Fibroblast of villous mesenchyme (primary cell): ENCODE measurements at places on chromosomes 2 and 18. TPM values are rescaled to one million over a fixed set of nuclear protein-coding genes. Genes with fewer than 3 reads are reported as not detected.

Gene GAD1
- total RNA-seq = 0.32 TPM in 1 of 2 replicates, not detected in the other

Gene C1GALT1C1L
- 0.86 and 1.3 TPM in 2 replicates for total RNA-seq

Gene NPHP1
- total RNA-seq = 4.3 and 4.8 TPM in 2 replicates

Gene XDH
- total RNA-seq = 0.32 and 0.43 TPM in 2 replicates

Gene NEU4
- total RNA-seq = not detected in 2 replicates

Gene RPRM
- not detected in 2 replicates for total RNA-seq

Gene THSD7B
- total RNA-seq = 0.32 and 1.3 TPM in 2 replicates

Gene TLX2
- total RNA-seq = not detected in 2 replicates

Gene MLPH
- total RNA-seq = 29.3 and 40.6 TPM in 2 replicates

Gene UPP2
- not detected in 2 replicates for total RNA-seq

Gene SCYGR4
- not detected in 2 replicates for total RNA-seq

Gene CREG2
- not detected in 2 replicates for total RNA-seq

Gene PKP4
- total RNA-seq = 29.3 and 62.2 TPM in 2 replicates

Gene MAL
- not detected in 2 replicates for total RNA-seq

Gene ZEB2
- total RNA-seq = 40.6 and 50.1 TPM in 2 replicates

Gene CNGA3
- not detected in 2 replicates for total RNA-seq

Gene GREB1
- total RNA-seq = under 0.01 TPM in 2 replicates

Gene TGIF1
- 114 and 136 TPM in 2 replicates for total RNA-seq

Gene AMMECR1L
- total RNA-seq = 14.2 and 22.0 TPM in 2 replicates

Gene LIMS3
- total RNA-seq = 5.8 and 14.2 TPM in 2 replicates

Gene FAM237A
- total RNA-seq = not detected in 2 replicates

Gene LBX2
- total RNA-seq = 1.3 and 2.9 TPM in 2 replicates

Gene PTPRN
- 0.86 and 0.97 TPM in 2 replicates for total RNA-seq

Gene GDF7
- total RNA-seq = 12.1 and 12.2 TPM in 2 replicates

Gene ACAA2
- total RNA-seq = 31.5 and 36.1 TPM in 2 replicates

Gene NOL4
- total RNA-seq = not detected in 2 replicates

Gene ALKAL2
- total RNA-seq = 0.43 TPM in 1 of 2 replicates, not detected in the other

Gene DLX2
- total RNA-seq = under 0.01 TPM in 2 replicates

Gene MYL12B
- total RNA-seq = 330 and 426 TPM in 2 replicates

Gene PDE1A
- 1.7 and 1.9 TPM in 2 replicates for total RNA-seq

Gene UBXN2A
- total RNA-seq = 9.3 and 18.1 TPM in 2 replicates

Gene SGPP2
- not detected in 2 replicates for total RNA-seq

Gene UGT1A10
- total RNA-seq = not detected in 2 replicates

Gene POLR1B
- 14.8 and 16.0 TPM in 2 replicates for total RNA-seq

Gene TUBA3E
- not detected in 2 replicates for total RNA-seq
